ENCODE measurements at places on chromosomes 5 and 9.

DNA sequence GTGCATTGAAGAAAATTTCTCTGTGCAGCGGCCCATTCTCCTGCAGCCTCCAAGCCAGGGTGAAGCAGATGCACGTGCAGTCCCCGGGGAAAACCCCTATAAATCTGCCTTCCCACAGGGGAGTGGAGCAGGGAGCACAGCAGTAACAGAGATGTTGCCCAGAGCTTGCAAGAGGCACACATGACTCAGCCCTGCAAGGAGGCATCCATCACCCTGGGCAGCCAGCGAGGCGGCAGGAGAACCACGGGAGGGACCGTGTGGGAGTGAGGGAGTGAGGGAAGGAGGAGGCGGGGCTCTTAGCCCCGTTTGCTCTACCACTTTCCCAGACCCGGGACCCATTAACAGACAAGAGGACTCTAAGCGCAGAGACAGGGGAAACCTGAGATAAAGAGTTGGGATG is 96.2 kb upstream of the ARAP3 start:
- DNase-seq, result no peak

DNA sequence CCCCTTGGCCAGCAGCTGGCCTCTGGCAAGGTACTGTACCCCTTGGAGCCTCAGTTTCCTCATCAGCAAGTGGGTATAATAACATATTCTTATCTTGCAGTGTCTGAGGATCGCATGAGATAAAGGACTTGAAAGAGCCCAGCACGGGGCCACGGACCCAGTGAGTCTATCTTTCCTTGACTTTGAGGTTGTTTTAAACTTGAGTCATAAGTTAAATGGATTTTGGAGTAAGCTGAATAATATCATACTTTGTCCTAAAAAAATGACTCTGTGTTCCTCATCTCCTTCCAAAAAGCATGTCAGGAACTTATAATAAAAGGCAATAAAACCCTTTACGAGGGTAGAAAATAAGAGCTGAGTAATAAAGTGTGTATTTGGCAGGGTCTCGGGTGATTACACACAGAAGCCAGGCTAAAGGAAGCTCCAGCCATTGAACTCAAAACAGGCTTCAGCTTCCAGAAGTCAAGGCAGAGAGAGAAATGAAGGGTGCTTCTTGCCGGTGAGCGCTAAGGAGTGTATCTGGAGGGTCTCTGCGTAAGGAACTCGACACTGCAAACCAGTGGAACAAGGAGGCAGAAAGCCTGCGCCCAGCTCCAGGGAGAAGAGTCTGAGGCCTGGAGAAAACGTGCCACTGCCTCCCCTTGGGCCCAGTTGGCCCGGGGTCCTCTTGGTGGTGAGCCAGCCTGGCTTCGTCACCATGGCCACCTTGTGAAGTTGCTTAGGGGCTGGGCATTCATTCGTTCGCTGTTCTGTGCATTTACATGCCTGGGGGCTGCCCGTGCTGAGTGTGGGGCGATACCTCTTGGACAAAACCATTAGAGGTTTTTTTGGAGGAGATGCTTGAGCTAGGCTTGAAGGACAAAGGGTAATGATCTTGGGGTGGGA is 72.4 kb upstream of the PHYKPL start:
- DNase-seq, result no peak

DNA sequence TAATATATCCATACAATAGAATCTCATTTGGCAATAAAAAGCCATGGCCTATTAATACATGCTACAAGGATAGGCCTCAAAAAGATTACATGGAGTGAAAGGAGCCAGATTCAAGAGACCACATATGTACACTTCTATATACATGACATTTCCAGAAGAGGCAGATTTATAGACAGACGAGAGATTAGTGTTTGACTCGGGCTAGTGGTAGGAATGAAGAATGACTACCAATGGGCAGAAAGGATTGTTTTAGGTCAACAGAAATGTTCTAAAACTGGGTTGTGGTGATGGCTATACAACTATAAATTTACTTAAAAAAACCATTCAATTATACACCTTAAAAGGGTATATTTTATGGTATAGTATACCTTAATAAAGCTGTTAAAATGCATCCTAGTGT is 41.9 kb downstream of the SETX start:
- no peak for DNase-seq

- no peak for DNase-seq
Measured at GRCh38 chr9:131262327-131263032, 13.8 kb downstream of the FAM78A start.

DNA sequence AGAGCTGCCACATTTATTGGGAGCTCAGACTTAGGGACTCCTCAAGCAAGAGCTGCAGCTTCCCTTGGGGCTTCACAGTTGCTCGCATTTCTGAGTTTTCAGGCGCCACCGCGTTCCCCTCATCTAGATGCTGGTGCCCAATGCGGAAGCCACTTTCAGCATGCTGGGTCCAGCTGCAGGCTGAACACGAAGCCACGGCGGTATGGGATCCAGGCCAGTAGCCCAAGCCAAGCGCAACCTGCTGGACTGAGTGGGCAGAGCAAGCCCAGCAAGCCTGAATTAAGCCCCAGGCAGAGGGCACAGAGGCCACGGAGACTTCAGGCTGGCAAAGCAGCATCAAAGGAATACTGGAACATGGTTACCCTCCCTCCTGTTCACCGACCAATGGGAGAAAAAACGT is 391.5 kb downstream of the HTR1A start:
- no peak for DNase-seq

GRCh38 chr5:142281966-142282365 is 42.9 kb downstream of the SPRY4 start:
- DNase-seq, result no peak

GRCh38 chr5:1934801-1935429 is 52.2 kb upstream of the IRX4 start:
- no peak for DNase-seq

- no peak for DNase-seq
Measured at GRCh38 chr9:113350107-113350661, 843 bp downstream of the BSPRY start.

DNA sequence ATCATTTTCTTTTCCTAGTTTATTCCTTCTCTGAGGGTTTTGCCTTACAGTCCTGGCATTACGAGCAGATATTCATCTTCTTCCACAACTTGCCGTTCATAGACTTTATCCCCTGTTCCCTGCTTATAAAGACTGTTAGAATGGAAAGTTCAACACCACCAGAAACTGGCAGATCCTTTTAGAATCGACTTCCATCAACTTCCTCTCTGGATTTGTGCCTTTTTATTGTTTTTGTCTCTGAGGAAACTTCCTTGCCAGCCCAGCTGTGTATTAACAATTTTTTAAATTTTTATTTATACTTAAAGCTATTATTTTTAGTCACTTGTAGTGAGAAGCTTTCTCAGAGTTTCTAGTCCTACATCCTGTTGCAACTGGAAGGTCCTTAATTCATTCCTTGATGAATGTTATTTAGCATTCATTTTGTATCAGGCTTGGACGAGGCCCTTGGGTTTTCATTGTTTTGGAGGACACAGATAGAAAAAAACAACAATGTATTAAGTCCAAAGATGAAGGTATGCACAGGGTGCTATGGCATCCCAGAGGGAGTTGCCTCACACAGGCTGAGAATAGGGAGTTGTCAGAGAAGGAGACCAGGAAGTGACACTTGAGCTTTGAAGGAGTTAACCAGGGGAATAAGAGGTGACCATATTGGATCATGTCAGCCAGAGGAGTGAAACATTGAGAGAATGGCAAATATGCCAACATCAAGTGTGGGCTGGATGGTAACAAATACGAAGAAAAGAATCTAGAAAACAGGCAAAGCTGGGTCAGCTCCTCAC is 81.3 kb downstream of the ADAMTSL1 start:
- DNase-seq, result no peak

- peak; percentile 11 for DNase-seq
Measured at GRCh38 chr9:113349445-113350094, at the start of gene BSPRY. BSPRY (plus strand) TSS chr9:113349541; CDS start chr9:113349580, 39 bp downstream.

DNA sequence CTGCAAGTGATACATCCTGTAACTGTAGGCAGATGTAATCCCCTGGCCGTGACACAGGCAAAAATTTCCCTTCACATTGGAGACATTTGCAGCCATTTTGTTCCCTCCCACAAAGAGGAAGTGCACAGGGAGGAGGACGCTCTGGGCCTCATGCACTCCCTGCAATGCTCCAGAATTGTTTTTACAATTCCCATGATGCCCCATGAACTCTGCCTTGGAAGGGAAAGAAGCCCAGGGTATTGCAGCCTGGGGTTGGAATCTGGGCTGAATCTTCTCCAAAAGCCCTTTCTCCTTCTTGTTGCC is 491.7 kb downstream of the CCDC171 start:
- no peak for DNase-seq

- DNase-seq, result no peak
Measured at GRCh38 chr5:159130871-159131270, 31.2 kb upstream of the EBF1 start.

DNA sequence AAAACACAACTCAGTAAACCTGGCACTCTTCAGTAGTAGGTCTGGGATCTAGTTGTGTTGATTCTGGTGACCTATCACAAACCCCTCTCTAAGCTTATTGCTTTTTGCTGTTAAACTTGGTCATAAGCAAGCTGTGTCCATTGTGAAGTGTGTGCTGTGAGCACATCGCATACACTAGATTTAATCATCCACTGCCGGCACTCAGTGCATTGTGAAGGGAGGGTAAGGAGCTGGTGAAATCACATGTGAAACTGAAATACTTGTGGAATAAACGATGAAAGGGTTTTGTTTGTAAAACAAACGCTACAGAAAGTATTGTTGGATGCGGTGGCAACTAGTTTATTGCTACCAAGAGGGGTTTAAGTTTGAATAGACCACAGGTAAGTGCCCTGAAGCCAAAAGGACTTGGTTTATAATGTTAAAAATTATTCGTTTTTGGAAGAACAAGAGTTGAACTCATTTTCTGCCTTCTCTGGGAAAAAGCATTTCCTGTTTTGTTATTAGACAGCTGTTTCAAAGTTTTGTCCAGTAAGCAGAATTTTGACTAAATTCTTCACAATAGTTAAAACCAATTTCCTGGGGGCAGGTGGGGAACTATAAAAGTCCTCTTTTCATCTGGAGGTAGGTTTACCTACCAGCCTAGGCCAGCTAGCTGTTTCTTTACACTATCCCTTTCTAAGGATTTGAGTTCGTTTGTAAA is 24.6 kb downstream of the TJP2 start:
- no peak for DNase-seq

DNA sequence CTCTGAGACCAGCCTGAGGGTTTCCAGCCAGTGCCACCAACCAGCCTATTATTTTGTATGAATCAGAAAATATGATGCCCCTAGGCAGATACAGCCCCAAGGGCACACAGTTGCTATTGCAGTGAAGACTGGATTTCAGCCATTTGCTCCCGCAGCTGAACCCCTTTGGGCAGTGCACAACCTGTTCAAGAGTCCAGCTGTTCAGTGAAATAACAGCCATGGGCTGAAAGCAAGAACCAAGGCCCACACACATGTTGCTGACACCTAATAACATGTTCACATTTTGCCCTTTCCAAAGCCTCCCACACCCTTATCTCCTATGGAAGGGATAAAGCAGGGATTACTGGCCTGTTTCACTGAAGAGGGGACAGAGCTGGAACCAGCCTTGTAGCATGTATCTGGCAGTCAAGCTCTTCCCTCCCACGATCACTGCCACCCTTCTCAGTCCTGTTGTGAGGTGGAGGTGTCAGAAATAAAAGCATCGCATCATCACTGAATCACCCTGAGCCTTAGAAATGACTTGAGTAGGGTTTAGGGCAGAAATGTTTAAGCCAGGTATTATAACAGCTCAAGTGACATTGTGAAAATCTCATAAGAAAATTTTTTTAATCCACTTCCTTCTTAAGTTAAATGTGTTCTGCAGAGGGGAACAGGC is 137.1 kb upstream of the FSTL4 start:
- no peak for DNase-seq

DNA sequence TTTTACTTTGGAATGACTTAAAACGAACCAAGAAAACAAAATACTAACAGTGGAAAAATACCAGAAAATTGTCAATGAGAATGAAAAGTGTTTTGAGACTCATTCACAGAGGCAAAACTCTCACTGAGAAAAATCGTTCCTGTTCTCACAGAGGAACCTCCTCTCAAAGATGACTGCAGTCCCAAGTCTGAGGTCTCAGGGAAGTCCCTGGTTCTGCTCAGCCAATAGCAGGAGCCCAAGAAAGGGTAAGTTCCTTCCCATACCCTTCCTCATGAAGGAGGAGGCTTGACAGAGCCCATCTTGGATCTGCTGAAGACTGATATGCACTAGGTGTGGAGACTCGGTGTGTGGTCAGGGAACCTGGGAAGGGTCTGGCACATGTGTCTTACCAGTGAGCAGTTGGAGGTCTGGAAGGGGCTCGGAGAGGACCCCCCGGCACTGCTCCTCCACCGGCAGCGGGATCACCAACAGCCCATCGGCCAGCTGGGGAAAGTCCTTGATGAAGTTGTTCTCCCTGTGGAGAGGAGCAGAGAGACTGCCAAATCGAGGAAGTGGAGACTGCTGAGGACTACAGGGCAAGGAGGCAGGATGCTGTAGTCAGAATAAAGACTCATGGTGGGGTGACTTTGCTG is 46.0 kb downstream of the TRIM32 start:
- no peak for DNase-seq

GRCh38 chr5:143790457-143791112 is 21.4 kb upstream of the HMHB1 start:
- DNase-seq, result no peak

GRCh38 chr5:29942089-29942488 is 1251.4 kb upstream of the CDH6 start:
- DNase-seq, result no peak

GRCh38 chr9:89522959-89523285 is 25.0 kb upstream of the SEMA4D start:
- DNase-seq, result no peak

DNA sequence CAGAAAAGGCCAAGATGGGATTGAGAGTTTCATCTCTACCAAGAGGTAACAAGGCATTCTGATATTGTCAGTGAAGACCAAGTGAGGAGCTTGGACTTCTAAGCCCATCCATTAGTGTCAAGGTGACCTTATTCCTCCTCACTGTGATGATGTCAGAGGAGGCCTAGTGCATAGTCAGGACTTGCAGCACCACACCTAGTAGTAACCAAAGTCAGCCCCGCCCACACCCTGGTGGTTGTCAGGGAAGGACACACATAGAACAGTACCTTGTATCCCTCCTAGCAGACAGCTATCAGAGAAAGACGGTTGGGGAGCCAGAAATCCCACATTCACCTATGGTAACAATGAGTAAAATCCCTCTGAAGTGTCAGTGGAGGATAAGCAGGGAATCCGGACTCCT is 111.7 kb downstream of the AP3B1 start:
- DNase-seq, result no peak

DNA sequence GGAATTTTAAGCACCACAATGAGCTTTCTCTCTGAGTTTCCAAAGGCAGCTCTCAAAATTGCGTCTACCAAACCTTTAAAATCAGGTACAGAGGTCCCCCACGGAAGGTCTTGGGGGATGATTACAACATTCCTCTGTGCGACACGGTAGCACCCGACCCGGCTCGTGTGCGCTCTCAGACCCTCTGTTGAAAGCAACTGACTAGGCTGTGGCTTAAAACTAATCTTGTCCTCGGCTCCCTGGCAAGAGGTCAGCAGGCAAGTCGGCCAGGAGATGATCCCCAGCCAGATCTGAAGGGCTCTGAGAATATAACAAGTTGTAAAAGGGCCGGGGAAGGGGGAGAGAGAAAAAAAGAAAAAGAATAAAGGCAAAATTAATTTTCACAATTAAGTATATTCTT is 92.6 kb upstream of the LMX1B start:
- no peak for DNase-seq

GRCh38 chr5:41598011-41598410 is 87.6 kb upstream of the PLCXD3 start:
- no peak for DNase-seq
